ENCODE measurements at places on chromosomes 6 and 20.

DNA sequence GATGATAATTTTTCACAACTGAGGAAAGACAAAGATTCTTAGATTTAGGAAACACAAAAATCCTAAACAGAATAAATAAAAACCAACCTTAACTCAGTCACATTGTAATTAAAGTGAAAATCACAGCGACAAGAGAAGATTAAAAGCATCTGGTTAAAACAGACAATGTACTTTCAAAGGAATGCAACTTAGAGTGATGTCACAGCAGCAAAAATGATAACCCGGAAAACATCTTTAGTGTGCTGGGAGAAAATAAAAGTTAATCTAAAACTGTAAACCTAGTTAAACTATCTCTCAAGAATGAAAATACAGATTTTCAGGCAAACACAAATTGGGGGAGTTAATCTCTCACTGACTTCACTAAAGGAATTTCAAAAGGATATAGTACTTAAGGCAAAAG, 76.8 kb upstream of the OGFRL1 start:
- DNase-seq = no peak

- DNase-seq = no peak
Measured at GRCh38 chr6:137821491-137821890, 45.6 kb upstream of the TNFAIP3 start.

GRCh38 chr6:160030103-160030502, 61.2 kb downstream of the IGF2R start:
- DNase-seq = no peak

DNA sequence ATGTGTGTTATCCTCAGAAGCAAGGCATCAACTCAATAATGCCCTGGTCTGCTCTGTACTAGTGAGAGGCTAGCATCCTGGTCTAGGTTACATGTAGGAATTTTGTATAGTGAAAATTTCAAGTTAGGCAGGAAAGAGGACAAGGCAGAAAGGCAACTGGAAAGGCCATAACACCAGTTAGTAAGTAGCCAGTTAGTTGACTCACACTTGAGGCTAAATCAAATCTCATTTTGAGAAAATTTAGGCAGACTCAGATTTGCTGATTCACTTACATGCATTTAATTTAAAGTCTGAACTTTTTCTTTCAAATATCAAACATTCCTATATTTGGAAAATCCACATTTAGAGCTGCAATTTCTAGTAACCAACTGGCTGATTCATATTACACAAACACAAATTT, 184.5 kb upstream of the TCF21 start:
- DNase-seq = no peak

GRCh38 chr6:99608059-99608885, 1.6 kb downstream of the PRDM13 start:
- DNase-seq = no peak

DNA sequence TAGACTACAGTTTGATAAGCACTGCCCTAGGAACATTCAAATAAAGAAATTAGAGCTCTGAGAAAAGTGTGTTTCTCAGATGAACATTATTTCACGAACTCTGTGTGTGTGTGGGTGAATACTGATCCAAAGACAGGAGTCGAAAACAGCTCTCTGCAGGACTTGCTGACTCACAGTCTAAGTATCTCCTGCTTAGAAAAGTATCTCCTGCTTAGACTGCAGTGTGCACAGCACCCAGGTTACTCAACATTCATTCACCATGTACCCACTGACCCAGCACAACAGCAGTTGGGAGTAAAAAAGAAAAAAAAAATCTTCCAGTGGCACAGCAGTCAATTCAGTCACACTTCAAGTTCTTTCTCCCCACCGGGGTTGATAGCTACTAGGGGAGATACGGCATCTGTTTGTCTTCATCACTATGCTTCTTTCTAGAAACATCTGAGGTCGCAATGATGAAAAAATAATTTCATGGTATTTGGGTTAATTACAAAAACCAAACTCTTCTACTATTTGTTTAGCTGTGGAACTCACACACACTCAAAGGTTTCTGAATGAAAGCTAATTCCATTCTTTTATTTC, 48.0 kb downstream of the GCLC start:
- no peak for DNase-seq

DNA sequence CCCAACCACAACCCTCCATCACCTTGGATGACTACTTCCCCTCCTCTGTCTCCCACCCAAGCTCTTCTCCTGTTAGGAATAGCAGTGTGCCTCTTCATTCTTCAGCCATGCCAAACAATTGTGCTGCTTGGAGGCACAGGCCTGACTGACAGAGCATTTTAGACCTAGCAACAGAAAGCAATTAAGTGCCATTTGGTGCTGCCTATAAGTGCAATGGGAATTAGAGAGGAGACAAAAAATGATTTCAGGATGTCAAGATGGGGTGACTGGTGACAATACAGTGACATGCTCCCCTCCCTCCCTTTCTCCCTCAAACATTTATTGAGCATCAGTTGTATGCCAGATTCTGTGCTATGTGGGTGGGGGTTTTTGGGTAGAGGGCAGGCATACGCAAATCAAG, 322.6 kb upstream of the MOCS1 start:
- no peak for DNase-seq

DNA sequence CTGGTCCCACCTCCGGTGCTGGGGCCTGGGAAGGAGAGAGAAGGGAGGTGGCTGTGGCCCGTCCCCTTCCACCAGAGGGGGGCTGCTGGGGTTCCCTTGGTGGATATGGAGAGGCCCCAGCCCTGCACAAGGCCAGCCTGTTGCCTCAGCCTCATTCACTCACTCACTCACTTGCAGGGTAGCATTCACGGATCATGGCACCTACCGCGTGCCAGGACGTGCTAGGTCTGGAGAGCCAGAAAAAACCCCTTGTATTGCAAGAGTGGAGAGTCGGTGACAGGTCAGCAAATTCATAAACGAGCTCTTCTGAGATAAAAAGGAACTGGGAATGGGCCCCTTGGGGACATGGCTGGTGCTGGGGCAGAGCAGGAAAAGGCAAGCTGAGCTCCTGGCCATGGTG, 6.4 kb upstream of the ZBTB46 start:
- no peak for DNase-seq

DNA sequence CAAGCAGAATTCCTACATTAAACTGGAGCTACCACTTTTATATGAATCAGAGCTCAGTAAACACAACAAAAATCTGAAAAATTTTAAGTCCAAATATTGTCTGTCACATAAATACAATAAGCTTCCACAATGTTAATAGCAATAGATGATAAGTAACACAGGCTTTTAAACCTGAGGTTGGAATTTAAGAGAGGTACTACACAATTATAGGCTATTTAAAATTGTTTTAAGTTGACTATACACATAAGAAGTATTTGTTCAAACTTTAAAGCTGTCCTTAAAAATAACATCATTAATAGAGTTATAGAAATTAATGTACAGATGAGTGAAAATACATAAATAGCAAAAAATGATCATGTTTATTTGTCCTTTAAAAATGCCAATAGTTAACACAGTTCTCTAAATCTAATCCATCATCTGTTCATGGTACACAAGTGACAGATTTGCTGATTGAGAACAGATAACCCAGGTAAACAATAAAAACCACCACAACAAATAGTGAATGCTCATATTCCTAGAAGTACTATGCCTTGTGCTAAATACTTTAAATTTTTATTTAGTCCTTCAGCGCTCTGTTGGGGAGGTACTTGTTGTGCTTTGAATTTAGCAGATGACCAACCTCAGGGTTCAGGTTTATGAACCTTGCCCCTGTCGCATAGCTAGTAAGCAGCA, 382.3 kb upstream of the ID4 start:
- no peak for DNase-seq

DNA sequence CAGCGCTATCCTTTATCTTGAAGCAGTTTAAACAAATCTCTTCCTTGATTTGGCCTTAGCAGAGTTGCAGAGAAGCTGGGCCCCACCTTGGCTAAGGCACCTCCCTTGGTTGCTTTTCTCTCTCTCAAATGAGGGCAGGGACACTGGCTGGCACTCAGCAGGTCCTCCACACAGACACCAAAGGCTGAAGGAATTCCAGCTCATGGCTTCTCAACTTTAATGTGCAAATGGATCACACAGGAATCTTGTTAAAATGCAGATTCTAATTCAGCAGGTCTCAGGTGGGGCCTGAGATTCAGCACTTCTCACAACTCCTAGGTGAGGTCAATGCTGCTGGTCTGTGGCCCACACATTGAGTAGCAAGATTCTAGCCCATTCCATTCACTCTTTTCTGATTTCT, 25.7 kb downstream of the RIMS4 start:
- no peak for DNase-seq

GRCh38 chr6:11791354-11792107, 12.9 kb upstream of the ADTRP start:
- no peak for DNase-seq

DNA sequence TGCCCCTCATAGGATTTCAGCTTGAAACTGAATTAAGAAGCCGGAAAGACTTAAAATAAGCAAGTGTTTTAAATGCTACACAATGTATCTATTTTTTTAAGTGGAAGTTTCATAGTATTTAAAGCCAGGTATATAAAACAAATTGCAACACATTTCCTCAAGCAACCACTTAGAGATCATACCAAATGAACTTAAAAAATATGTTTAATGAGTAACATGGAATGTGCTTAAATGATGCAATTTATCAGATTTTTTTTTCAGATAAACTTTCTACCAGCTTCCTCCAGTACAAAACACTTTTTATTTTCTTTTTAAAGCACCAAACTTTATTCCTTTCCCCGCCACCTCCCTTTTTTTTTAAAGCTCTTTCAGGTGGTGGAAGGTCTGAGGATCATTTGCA, 534.3 kb downstream of the BMP2 start:
- no peak for DNase-seq

DNA sequence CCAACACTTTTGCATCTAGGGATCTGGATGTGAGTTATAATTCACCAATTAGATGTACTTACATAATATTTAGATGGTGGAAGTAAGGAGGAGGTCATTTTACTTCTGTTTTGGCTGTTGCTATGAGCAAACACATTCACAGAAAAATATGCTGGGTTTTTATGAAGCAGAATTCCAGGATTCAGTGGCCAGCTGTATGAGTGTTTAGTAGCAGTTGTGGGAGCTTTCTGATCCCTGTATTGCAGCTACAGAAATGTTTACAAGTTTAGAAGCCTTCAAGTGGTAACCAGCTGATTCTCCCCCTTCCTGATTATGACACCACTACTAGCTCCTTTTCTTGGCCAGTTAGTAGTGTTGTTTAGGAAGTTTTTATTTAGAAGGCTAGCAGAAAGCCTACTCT, 177.0 kb downstream of the TENT5A start:
- DNase-seq = no peak

GRCh38 chr6:166615059-166615770, 11.8 kb downstream of the RPS6KA2 start:
- DNase-seq = no peak

DNA sequence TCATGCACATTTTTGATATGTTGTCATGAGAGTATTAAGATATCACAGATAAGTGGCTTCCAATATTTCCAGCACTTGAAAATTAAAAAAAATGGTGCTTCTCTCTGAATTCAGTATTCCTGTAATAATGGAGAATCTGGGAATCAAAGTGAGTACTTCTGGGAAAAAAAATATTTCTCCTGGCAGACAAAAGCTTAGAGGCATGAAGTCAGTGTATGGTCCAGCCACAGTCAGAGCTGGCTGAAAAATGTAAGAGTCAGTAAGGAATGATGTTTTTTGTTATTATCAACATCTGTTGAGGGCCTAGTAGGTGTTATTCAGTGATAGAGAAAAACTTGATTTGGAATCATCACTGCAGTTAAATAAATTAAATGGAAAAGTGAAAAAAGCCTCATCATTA, 3.2 kb upstream of the RFPL4B start:
- no peak for DNase-seq

GRCh38 chr6:29011276-29011734, 6.2 kb upstream of the ZNF311 start:
- DNase-seq = peak; percentile 52

GRCh38 chr20:11051136-11051535, 377.3 kb upstream of the JAG1 start:
- DNase-seq = no peak

DNA sequence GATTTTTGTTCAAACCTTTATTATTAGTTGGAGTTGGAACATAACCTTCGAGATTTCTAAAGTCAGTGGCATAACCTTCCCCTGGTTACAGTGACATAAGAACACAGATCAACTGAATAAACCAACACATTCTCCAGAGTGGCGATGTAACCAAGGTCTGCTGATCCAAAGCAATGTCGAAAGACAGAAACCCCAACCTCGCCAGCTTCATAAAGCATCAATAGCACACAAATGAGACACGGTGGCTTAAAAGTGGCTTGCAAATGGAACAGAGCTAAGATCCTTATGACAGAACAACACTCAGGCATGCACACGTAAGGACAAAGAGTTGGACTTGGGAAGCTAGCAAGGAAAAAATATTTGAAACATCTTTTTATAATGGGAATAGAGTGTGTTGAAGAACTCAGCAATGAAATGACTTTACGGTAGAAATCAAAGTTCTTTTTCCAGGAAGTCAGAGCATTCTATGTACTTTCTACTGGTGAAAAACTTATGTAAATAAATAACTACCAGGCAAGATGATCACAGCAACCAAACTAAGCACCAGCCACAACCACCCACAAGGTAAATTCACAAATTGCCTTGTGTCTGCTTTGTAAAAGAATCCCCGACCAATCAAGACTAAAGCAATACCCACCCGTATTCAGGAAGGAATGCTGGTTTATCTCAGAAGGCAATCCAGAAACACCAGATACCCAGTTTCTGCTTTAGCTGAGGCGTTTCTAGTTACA, 61.0 kb upstream of the NHSL1 start:
- no peak for DNase-seq
